ENCODE measurements at places on chromosomes 13 and 19. TPM values are rescaled to one million over a fixed set of nuclear protein-coding genes. Genes with fewer than 3 reads are reported as not detected.

GRCh38 chr19:14699641-14700040, 9.8 kb downstream of the ZNF333 start:
- no peak for DNase-seq

SYDE1 gene
- 65.7 TPM for total RNA-seq

DNA sequence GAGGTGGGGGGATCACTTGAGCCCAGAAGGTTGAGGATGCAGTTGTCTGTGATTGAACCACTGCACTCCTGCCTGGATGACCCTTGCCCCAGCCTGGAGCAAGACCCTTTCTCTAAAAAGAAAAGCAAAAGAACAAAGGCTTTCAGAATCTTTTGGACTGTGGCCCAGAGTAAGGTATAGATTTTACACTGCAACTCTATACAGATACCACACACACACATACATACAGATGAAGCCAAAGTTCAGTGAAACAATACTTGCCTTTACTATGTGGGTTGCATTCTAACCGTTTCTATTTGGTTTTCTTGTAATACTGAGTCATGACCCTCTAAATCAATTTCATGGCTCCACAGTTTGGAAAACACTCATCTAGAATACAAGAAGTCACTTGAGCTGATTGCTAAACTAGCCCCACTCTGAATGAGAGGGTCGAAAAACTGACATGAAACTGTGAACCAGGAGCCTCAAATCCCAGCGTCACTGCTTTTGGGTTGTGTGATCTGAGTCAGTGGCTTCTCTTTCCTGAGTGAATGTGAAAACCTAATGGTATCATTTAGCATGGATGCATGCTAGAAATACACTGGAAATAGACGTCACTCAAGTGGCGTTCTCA, 756.1 kb downstream of the UQCRFS1 start:
- DNase-seq: no peak

- no peak for DNase-seq
Measured at GRCh38 chr13:99382428-99383133, 75.4 kb upstream of the GPR183 start.

GRCh38 chr13:90293793-90294361, 1053.6 kb upstream of the MIR17HG start:
- DNase-seq: no peak

DNA sequence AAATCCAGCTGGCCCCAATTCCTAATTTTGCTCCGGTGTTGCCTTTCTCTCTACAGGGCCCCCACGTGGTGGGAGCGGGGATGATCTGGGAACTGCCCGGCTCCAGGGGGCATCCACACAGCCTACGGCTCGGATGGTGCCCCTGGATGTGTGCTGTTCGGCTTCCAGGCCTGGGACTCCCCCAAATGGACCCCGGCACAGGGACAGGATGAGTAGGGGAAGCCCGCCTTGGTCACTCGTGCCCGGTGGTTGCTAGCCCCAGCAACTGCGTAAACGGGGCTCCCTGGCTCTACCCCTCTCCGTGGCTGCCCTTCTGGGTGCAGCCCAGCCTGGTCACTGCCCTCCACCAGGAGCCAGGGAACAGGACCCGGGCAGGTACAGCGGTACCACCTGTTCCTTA, 111.5 kb downstream of the TEX26 start:
- DNase-seq: no peak

- no peak for DNase-seq
Measured at GRCh38 chr19:19329126-19329525, 8.5 kb downstream of the MAU2 start.
